ENCODE measurements at places on chromosomes 11 and 22.

DNA sequence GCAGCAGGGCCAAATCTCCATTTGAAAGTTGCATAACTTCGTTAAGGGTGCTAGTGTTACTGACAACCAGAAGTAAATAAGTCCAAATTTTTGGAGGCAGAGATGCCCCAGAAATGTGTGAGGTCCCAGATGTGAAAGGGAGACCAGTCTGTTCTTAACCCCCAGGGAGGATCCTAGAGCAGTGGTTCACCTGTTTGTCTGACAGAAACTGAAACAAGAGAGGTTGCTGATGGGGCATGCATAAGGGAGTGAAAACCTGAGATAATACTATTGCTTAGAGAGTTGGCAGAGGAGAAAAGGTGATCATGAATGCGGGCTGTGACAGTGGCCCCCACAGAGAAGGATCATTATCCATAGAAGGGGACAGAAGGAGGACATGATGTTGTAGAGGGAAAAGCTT lies 3.8 kb downstream of the CBLIF start:
- DNase-seq: no peak

- DNase-seq: no peak
Measured at GRCh38 chr11:95780544-95780943, 9.0 kb downstream of the FAM76B start.

- DNase-seq: no peak
Measured at GRCh38 chr11:5548440-5548839, at the start of gene OR52H1. Gene OR52H1 (minus strand): TSS chr11:5548540. CDS start chr11:5545505, 3,035 bp downstream.

DNA sequence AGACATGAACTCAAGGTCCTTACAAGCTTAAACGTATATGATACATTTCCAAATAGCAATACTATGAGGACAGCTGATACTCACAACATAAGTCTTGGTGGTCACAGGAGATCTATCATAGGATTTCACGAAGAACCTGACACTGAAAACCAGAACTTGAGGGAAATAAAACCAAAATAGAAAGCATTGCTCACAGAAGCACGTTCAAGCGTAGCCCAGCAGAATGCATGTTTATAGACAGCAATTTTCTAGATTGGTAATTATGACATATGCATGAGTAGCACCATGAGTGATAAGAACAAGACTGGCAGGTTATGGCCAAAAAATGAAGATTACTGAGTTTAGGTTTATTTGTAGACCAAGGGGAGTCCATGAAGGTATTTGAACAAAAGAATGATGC lies 243.5 kb downstream of the ETS1 start:
- DNase-seq: no peak

GRCh38 chr22:40641269-40641668 lies 4.8 kb upstream of the MRTFA start:
- DNase-seq: no peak

DNA sequence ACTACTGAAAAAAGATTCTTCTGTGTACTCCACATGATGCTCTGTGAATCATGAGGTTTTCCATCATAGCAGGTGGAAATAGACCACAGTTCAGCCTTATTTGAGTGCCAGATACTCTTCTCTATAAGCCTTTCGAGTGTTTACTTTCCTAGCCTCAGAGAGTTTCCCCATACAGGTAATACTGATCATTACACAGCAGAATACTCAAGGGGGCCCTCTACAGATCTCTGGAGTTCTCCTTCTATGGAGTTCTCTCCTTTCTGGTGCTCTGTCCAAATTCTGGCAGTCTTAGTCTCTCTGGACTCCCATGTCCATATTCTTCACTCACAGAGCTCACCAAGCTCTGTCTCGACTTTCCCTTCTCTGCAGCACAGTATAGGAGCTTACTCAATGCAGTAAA lies 175.7 kb upstream of the CARD18 start:
- DNase-seq: no peak

- DNase-seq: peak; percentile 24
Measured at GRCh38 chr11:36746886-36747710, 149.1 kb upstream of the RAG2 start.

DNA sequence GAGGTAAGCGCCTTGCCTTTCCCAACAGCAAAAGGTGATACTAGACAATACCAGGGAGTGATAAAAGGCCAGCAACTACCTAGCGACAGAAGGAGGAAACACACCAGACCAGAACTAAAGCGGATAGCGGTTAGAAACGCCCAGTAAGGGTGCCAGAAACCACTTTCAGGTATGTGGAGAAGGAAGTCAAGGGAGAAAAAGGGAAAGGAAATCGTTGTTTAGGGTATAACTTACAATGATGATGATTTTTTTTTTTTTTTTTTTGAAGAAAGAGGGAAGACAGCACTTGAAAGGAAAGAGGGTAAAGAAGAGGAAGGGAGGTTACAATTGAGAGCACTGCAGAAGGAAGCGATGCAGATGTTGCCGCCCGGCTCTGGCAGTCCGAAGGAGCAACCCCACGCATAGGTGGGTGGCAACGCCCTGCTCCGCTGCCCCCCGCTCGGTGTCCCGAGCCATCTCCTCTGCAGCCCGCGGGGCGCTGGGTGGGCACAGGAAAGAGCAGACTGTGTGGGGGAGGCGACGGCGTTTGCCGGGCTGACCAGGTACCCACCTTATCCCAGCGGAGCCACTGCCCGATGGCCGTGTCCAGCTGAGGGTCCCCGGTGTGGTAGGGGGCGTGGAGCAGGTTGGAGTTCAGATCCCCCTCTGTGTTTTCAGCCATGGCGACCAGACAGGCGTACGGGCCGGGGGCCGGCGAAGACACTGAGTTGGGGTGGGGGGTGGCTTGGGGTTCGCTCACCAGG lies 561 bp downstream of the PGM2L1 start:
- DNase-seq: no peak

- DNase-seq: no peak
Measured at GRCh38 chr11:14969901-14970323, 2.2 kb downstream of the CALCA start.

GRCh38 chr11:32888805-32889204 lies 3.8 kb upstream of the QSER1 start:
- DNase-seq: no peak

DNA sequence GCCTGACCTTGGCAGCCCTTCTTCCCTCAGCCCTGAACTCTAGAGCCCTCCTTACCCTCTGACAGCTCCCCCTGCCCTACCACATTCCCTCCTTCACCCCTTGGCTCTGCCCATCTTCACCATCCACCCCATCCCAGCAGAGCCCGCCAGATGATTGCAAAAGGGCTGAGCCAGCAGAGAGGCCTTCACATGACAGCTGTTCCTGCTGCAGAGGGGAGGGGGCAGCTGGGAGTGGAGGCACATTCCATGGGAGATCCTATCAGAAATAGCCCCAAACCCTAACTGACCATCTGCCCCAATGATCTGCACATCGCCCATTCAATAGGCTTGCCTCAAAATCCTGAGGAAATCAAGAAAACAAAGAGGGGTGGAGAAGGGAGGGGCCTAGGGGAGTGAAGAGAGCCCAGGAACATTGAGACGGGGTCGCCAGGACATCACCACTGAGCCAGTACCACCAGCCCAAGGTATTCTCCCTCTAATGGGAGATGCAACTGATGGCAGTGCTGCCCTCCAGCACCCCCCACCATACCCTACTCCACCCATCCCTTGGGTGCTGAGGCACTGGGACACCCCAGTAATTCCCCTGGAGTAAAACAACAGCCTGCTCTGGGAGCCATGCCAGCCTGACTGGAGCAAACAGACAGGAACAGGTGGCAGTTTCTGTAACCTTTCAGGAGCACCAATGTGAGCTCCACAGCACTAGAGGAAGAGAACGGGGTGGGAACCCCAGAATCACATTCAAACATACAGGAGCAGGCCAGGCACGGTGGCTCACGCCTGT lies 8.0 kb upstream of the AHNAK start:
- no peak for DNase-seq

- DNase-seq: no peak
Measured at GRCh38 chr11:16968196-16968595, 46.0 kb downstream of the PLEKHA7 start.

DNA sequence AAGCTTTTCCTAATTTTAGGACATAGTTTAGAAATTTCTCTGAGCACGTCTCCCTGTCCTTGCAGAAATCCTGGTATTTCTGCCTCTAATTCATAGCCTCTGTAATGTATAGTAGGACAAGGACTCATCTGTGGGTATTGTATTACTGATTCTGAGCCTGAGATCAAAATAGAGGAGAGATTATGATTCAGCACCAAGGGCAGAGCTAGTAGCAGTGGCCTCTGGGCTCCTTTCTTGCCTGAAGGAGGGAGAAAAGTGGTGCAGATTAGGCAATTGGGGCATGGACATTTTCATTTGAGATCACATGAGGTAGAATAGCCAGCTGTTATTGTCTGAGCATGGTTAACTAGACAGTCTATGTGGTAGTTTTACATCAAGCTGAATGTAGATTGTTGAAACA lies 2.8 kb downstream of the MADD start:
- DNase-seq: no peak

GRCh38 chr22:40247976-40248375 lies 70.3 kb downstream of the TNRC6B start:
- no peak for DNase-seq

GRCh38 chr11:20177136-20177535 lies 16.9 kb upstream of the DBX1 start:
- no peak for DNase-seq

DNA sequence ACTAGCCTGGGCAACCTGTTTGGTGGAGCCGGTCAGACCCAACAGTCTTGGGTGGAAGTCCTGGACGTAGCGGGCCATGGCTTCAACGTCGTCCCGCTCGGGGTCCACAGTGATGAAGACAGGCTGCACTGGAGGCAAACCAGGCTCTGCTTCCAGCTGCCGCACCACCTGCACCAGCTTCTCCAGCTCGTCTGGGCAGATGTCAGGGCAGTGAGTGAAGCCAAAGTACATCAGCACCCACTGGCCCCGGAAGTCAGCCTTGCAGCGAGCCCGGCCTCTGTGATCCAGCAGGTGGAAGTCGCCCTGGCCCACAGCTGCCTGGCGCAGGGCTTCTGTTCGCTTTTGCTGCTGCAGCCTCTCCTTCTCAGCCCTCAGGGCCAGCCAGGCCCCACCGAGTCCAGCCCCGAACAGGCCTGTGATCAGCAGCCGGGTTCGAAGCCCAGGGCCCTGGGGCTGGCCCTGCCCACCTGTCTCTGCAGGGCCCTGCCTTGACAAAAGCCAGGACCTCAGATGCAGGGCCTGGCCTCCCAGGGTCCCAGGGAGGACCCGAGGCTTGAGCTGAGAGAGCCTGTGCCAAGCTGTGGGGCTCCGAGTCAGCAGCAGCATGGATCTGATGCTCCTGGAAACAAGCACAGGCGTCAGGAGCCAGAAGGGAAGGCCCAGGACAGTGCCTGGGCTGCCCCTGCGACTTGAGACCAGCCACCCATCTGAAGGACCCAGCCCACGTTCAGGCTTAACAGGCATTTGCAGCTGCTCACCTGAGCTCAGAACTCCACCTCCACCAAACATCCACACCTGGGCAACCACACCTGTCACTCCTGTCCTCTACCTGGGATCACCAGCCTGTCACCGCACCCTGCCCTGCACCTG lies 1.4 kb downstream of the SCO2 start:
- no peak for DNase-seq

DNA sequence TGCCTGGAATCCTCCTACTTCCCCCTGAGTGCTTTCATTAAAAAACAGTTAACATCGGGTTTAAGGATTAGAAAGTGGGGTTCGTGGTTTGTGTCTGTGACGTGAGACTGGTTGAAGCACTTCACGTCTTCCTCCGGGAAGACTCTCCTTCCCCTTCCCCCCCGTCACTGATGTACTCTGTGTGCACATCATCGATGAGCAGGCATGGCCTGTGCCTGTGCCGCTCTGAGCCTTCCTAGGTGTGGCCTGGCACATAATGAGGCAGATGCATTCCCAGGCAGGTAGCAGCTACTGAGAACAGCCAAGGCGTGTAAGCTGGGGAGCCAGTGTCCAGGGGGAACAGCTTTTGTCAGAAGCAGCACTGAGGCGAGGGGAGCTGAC lies 93.8 kb downstream of the BCR start:
- no peak for DNase-seq

- DNase-seq: no peak
Measured at GRCh38 chr11:35011389-35011788, 95.0 kb downstream of the PDHX start.

DNA sequence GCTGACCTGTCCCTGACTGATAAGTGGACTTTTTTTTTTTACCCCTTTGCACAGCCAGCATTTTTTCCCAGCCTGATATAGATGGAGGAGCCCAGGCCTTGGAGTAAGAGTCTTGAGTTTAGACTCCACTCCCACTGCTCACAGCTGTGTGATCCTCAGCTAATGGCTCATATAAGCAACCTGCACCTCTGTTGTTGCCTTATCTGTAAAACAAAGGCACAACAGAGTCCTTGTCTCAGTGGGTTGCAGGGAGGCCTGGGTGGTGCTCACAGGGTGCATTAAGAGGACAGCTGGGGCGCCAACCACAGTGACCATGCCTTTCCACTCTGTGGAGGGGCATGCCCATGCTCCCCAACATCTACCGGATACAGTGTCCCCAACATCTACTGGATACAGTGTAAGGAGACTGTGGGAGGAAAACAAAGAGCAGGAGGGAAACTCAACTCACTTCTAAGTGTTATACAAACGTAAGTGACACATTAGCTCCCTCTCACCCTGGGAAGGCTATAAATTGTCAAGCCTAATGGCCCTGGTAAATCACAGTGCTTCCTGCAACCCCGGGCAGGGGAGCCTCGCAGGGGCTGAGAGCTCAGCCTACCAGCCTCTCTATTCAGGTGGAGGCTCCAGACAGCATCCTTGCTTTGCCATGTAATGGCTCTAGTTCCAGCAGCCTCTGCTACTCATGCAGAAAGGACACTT lies 109.5 kb downstream of the TENM4 start:
- no peak for DNase-seq

All from NCI-H1436 treated with DMSO at 0.1 percent for 48 hours (cell line).